ENCODE measurements at places on chromosomes 11 and 22.

DNA sequence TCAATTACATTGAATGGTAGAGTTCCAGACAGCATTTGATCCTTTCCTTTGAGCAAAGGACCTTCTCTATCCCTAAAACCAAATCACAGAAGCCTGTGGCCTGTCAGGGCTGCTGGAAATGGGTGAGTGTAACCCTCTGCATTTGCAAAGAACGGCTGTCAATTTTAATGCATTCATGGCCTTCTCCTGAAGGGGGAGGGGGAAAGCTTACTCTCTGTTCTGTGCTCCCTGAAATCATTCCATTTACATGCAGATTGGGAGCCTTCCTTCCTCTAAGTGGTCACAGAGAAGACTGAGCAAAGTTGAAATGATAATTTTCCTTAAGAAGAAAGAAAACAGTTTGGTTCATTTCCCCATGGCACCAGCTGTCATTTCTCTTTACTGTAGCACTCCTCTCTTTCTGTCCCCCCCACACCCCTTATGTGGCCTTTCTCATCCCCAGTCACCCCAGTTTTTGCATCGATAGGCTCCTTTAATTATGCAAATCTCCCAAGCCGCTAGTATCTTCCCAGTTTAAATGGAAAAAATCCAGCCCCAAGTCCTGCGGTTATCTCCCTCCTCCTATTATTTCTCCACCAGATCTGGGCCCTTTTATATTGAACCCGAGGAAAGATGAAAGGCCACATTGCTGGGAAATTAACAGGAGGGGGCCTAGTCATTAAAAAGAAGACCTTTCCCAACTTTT lies 109.4 kb upstream of the KIRREL3 start:
- DNase-seq: no peak

- DNase-seq: no peak
Measured at GRCh38 chr11:96215110-96215782, 127.7 kb downstream of the MAML2 start.

- DNase-seq: no peak
Measured at GRCh38 chr22:21741790-21742189, 6.2 kb upstream of the YPEL1 start.

DNA sequence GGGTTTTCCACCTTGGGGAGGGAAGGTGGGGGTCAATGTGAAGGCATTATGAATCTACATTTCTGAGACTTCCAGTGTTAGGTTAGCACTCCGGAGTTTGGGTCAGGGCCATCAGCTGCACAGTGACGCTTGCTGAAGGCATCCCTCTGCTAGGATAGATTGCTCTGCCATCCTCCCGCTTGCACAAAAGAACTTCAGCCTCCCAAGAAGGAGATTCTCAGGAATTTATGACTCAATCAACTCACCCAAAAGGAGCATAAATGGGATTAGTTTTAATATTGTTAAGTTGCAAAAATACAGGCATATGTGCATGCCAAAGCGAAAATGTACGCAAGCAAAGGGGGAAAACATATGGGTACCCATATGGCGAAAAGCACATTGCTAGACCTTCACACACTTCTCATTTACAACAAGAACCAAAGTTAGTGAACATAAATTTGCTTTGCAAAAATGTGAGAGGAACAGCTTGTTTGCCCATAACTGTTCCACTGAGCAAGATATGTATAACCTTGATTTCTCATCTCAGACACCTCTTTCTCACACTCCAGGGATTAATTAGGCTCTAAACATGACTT lies 1013.0 kb downstream of the OPCML start:
- no peak for DNase-seq

- DNase-seq: peak; percentile 46
Measured at GRCh38 chr11:114162719-114163123, 103.2 kb downstream of the ZBTB16 start.

DNA sequence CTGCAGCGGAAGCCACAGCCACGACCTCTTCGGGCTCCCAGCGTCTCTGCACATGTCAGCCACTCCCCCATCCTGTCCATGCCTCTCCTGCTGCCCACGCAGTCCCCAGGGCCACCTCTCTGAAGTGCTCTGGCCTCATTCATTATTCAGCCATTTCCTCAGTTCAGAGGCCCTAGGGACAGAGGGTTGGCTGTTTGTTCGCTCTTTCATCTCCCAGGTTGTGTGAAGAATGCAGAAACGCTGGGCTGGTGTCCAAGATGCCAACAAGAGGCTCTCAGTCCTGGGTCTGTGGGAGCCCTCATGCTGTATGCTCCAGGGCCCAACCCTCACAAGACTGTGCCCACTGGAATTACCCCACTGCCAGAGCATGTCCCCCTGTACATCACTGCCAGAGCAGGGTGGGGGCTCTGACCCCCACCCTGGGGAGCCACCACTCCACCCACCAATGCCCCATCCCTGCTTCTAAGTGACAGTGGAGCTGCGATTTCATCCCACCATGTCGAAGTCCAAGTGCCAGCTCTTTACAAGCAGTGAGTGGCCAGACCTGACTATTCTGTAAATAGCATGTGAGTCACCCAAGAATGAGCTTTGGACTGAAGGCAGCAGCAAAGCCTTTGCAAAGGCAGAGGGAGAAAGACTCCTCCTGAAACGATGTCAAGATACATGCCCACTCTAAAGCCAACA lies 209.6 kb downstream of the BUD13 start:
- no peak for DNase-seq
